NCI-H1930 (cell line): ENCODE measurements at places on chromosomes 1 and 21.

DNA sequence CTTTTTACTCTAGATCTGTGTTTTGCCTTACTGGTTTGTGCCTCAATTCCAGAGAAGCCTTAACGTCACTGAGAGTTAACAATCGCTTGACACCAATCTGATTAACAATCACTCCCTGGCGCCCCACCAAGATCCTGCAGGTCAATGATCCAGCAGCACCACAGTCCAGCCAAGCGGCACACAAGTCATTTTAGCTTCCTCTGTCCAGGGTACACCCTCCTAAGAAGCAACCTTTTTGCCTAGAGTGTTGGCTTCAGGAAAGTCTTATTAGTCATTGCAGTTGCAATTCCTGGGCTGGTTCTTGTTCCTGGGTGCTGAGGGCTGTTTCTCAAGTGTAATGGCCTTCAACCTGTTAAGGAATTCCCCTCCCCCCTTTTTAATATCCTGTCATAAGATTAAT, 323.0 kb upstream of the USP25 start:
- DNase-seq = no peak

DNA sequence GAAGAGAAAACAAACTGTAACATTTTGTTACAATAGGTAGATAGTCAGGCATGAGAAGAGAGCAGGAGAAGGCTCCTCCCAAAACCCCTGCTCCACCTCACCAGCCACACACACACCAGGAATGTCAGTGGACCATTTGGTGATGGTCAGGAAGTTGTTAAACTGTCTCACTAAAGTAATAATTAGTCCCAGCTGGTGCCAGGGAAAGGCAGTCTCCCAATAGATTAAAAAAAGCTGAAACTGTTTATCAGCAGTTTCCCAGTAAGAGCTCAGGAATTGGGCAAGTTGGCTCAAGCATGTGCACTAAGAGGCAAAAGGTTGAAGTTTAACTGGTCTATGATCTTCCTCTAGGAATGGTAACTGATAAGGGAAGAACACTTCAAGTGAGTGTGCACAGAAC, 249.6 kb downstream of the COL11A1 start:
- no peak for DNase-seq

GRCh38 chr1:165580931-165581871, 37.4 kb downstream of the LRRC52 start:
- no peak for DNase-seq

DNA sequence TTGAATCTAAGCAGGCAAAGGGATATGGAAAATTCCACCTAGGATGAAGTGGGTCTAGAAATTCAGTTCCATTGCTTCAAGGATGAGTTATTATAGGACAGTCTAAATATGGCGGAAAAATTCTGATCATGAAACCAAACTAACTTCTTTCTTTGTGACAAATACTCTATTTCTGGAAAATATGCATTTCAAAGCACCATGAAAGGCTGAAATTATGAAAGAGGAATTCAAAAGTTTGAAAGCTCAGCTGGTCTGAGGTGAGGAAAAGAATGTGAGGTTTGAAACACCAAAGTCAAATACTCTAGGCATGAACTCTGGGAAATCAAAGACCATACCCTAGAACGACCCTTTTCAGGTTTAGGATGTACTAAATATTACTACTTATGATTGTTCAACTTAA, 36.4 kb upstream of the COL11A1 start:
- no peak for DNase-seq

- no peak for DNase-seq
Observed at GRCh38 chr21:45289655-45290515, 2.2 kb upstream of the POFUT2 start.

GRCh38 chr1:98920441-98921110, 84.1 kb downstream of the PLPPR5 start:
- no peak for DNase-seq

GRCh38 chr1:179814546-179814838, 63.1 kb downstream of the TOR1AIP2 start:
- peak; percentile 56 for DNase-seq

GRCh38 chr1:46133781-46134350, 1.4 kb upstream of the PIK3R3 start:
- no peak for DNase-seq

GRCh38 chr1:16191916-16192546, 20.4 kb downstream of the ARHGEF19 start:
- no peak for DNase-seq

GRCh38 chr1:203915811-203916210, 54.4 kb downstream of the SNRPE start:
- no peak for DNase-seq

GRCh38 chr1:185305419-185305818, 11.6 kb downstream of the IVNS1ABP start:
- no peak for DNase-seq

GRCh38 chr1:72117621-72118020, 164.7 kb downstream of the NEGR1 start:
- no peak for DNase-seq

- no peak for DNase-seq
Observed at GRCh38 chr1:58622571-58622970, 45.5 kb upstream of the TACSTD2 start.

DNA sequence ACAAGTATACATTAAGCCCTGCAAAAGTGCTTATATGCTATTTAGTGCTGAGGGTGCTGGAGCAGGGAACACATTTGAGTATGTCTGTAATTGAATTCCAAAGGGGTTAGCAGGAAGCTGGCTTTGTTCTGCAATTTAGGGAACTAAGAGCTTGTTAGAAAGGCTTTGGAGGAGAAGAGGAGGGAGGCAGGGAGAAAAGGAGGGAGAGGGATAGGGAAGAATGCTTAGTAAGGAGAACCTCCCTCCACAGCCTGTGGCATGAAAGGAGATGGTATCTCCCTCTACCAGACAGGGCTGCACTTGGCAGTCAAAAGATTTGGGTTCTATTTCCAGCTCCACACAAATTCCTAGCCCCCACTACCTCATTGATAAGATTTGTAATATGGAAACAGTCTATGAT, 217.8 kb downstream of the DAB1 start:
- no peak for DNase-seq

- no peak for DNase-seq
Observed at GRCh38 chr1:99727575-99728185, 38.8 kb downstream of the FRRS1 start.

GRCh38 chr1:2347896-2348295, 43.5 kb downstream of the MORN1 start:
- no peak for DNase-seq

GRCh38 chr1:65112811-65113210, 35.2 kb upstream of the AK4 start:
- no peak for DNase-seq

GRCh38 chr1:185464777-185465176, 147.7 kb upstream of the IVNS1ABP start:
- DNase-seq = no peak
